Chondrocyte (in vitro differentiated cells): ENCODE measurements at places on chromosomes 1 and 21.

DNA sequence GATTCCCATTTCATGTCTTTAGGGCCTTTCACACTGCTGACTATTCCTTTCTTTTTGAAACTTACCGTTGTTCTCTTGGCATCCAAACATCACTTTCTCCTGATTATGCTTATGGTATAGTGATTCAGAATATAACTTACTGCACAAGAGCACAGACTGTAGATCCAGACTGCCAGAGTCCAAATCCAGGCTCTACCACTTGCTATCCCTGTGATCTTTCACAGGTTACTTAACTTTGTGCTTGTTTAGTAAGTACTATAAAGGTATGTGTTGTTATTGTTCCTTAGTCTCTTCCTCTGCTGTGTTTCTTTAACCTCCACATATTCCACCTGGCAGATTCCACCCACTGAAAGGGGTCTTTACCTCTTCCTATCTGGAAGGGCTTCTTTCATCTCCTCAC is 8.4 kb downstream of the SCMH1 start:
- H3K36me3 ChIP-seq: no peaks in the 10 kb centered on the region
- no peak overlapping the region for H3K4me3 ChIP-seq
- DNase-seq: no peak
- H3K27me3 ChIP-seq: no peaks in the 10 kb centered on the region
- peaks cover 8% of the 10 kb centered on the region for H3K4me1 ChIP-seq
- H3K27ac ChIP-seq: no peak overlapping the region

- H3K4me3 ChIP-seq: no peak overlapping the region
- no peaks in the 10 kb centered on the region for H3K36me3 ChIP-seq
- peaks cover 42% of the 10 kb centered on the region for H3K4me1 ChIP-seq
- H3K27ac ChIP-seq: no peak overlapping the region
- no peak for DNase-seq
Measured at GRCh38 chr1:59433440-59433813, 136.5 kb downstream of the FGGY start.

DNA sequence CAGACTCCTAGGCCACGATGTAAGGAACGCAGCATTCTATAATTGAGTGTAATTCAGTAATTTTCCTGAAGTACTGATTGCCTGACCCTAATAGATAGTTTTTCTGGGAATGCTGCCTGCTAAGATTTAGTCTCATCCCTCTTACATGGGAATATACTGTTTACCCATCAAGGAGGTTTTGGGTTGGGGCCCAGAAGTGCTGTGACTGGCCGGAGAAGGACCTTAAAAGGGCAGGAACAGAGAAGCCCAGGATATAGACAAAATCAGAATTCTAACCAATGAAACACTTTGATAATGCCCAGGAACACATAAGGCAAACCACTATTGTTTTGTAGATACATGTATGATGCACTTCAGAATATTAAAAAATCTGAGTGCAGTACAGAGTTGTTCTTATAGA is 111.6 kb downstream of the RGS2 start:
- H3K27me3 ChIP-seq: no peaks in the 10 kb centered on the region
- H3K36me3 ChIP-seq: no peaks in the 10 kb centered on the region
- DNase-seq: no peak
- no peak overlapping the region for H3K27ac ChIP-seq
- no peak overlapping the region for H3K4me3 ChIP-seq

GRCh38 chr21:32233055-32233546 is 45.7 kb downstream of the MIS18A start:
- DNase-seq: no peak
- no peak overlapping the region for H3K4me3 ChIP-seq
- H3K27ac ChIP-seq: no peak overlapping the region
- peaks cover 3% of the 10 kb centered on the region for H3K27me3 ChIP-seq

GRCh38 chr1:227766015-227766634 is 30.9 kb downstream of the SNAP47 start:
- H3K27ac ChIP-seq: no peak overlapping the region
- H3K36me3 ChIP-seq: peaks cover 25% of the 10 kb centered on the region
- H3K27me3 ChIP-seq: no peaks in the 10 kb centered on the region
- H3K4me1 ChIP-seq: peaks cover 22% of the 10 kb centered on the region
- peak; percentile 89 for DNase-seq
- no peak overlapping the region for H3K4me3 ChIP-seq

DNA sequence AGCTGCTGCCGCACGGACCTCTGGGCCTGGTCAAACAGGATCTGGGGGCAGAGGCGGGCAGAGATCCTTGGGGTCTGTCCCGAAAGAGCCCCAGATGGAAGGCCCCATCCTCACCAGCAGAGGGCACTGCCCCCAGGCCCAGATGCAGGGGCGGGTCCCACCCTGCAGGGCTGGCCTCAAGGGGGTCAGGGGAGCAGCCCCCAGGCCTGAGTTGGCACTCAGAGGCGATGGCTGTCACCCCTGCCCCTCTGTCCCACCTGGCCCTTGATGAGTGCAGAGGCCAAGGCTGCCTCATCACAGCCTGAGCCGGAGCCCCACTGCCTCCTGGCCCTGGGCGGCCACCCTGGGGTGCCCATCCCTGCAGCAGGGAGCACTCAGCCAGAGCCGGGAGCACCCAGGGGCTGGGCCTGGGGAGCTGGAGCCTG is 5.7 kb downstream of the ACAP3 start:
- no peak overlapping the region for H3K4me3 ChIP-seq
- no peak overlapping the region for H3K27ac ChIP-seq
- H3K27me3 ChIP-seq: no peaks in the 10 kb centered on the region
- no peaks in the 10 kb centered on the region for H3K36me3 ChIP-seq
- peaks cover 28% of the 10 kb centered on the region for H3K4me1 ChIP-seq

GRCh38 chr1:84698151-84699110 is 8.2 kb upstream of the SSX2IP start:
- peaks cover 6% of the 10 kb centered on the region for H3K27me3 ChIP-seq
- H3K36me3 ChIP-seq: no peaks in the 10 kb centered on the region
- no peak for DNase-seq
- H3K27ac ChIP-seq: peak overlapping the region; percentile 87
- H3K4me3 ChIP-seq: no peak overlapping the region
- peaks cover 21% of the 10 kb centered on the region for H3K4me1 ChIP-seq

GRCh38 chr1:64479874-64480273 is 9.9 kb downstream of the CACHD1 start:
- H3K4me3 ChIP-seq: no peak overlapping the region
- peak overlapping the region; percentile 19 for H3K27ac ChIP-seq
- peaks cover 76% of the 10 kb centered on the region for H3K4me1 ChIP-seq
- no peaks in the 10 kb centered on the region for H3K27me3 ChIP-seq
- H3K36me3 ChIP-seq: no peaks in the 10 kb centered on the region

GRCh38 chr1:92551916-92552315 is 65.2 kb upstream of the GFI1 start:
- H3K27me3 ChIP-seq: no peaks in the 10 kb centered on the region
- DNase-seq: no peak
- H3K36me3 ChIP-seq: peaks cover 3% of the 10 kb centered on the region
- no peaks in the 10 kb centered on the region for H3K4me1 ChIP-seq
- H3K4me3 ChIP-seq: no peak overlapping the region
- no peak overlapping the region for H3K27ac ChIP-seq

DNA sequence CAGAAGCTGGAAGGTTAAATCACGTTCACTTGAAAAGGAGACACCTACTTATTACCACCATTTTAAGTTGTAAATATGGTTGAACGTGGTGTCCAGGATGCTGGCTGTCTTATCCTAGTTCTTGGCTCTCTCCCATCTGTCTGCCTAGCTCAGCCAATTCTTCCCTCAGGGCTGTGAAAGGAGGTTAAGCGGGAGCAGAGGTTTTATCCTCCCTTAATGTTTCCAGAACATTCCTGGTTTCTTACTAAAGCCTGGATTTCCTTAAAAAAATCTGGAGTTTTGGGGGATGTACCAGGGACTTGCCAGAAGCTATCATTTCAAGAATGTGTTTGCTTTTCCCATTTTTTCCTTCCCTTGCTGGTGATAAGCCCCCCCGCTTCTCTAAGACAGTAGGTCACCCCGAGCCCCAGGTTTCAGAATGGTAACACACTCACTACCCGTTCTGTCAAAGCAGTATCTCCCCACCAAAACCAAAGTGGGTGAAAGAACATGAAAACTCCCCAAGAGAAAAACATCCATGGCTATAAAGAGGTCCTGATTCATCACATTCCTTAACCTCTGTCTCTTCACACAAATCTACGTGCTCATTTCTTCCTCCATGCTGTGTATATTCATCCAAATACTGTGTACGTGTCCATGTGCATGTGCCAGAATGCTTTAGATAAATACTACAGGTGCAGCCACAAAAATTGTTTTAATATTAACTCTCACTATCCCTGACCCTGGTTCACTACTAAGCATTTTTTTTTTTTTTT is 114.7 kb downstream of the MAP3K21 start:
- H3K4me1 ChIP-seq: peaks cover 11% of the 10 kb centered on the region
- peaks cover 3% of the 10 kb centered on the region for H3K27me3 ChIP-seq
- H3K27ac ChIP-seq: no peak overlapping the region
- no peak for DNase-seq

GRCh38 chr1:16324456-16324890 is 27.8 kb downstream of the FBXO42 start:
- peaks cover 31% of the 10 kb centered on the region for H3K4me1 ChIP-seq
- H3K4me3 ChIP-seq: no peak overlapping the region
- H3K36me3 ChIP-seq: peaks cover 6% of the 10 kb centered on the region
- DNase-seq: no peak
- no peaks in the 10 kb centered on the region for H3K27me3 ChIP-seq

DNA sequence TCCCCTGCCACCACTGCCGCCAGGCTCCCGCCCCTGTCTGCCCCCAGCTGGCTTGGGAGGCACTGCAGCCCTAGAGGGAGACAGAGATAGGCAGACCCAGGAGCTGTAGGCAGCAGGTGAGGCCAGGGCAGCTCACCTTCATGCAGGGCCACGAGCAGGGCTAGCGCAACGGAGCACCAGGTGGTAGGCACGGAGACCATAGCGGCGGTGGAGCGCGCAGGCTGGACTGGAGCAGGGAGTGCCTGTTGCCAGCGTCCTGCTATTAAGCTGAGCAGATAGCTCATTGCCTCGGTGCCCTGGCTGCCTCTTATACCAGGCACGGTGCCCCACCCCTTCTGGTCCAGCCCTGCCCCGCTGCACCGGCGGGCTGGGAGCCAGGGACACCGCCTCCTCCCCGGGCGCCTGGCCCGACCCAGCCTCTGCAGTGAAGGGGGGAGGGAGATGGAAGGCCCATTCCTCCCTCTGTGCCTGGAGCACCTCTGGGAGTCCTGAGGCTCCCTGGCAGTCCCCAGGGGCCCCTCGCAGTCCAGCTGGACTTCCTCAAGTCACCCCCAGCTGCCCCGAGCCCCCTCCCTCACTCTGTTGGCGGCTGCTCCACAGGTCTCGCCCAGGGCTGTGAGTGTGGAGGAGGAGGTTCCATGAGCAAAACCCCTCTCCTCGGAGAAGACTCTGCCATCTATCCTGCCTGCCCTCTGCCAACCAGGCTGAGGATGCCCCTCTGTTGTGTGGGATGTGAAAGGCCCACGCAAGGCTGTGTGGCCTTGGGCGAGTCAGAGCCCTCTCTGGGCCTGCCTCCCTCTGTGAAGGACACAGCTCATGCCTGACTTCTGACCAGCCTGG is at the start of gene EDN2:
EDN2 (minus strand) TSS at position 282 of the 840 bp plus-strand sequence; CDS start at position 200, 82 bp downstream.
- H3K27ac ChIP-seq: peak within 1 kb of the TSS; percentile 85
- no peaks in the 10 kb centered on the region for H3K36me3 ChIP-seq
- H3K27me3 ChIP-seq: no peaks in the 10 kb centered on the region
- DNase-seq: peak; percentile 90
- peaks cover 64% of the 10 kb centered on the region for H3K4me1 ChIP-seq
- H3K4me3 ChIP-seq: no peak within 1 kb of the TSS

DNA sequence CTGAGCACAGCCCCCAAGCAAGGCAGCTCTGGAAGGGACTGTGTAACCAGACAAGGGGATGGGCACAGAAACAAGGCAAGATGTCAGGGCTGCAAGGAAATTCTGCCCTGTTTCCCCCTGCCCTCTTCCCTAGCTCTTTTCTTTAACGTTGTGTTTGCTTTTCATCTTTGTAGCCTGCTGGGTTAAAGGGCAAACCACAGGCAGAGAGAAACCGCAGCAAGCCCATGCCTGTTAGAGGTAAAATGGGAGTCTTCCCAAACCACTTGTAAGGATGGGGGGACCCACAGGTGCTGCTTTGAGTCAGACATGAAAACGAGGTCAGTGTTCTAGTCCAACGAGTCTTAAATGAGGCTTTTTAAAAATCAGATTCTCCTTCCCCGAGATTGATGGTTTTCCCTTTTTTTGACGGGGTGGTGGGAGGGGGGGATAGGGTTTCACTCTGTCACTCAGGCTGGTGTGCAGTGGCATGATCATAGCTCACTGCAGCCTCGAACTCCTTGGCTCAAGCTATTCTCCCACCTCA is 13.3 kb downstream of the TGFBR3 start:
- no peaks in the 10 kb centered on the region for H3K36me3 ChIP-seq
- H3K4me3 ChIP-seq: no peak overlapping the region
- H3K27ac ChIP-seq: no peak overlapping the region

- H3K4me1 ChIP-seq: peaks cover 22% of the 10 kb centered on the region
- no peak overlapping the region for H3K4me3 ChIP-seq
- no peaks in the 10 kb centered on the region for H3K27me3 ChIP-seq
- no peaks in the 10 kb centered on the region for H3K36me3 ChIP-seq
- no peak for DNase-seq
Measured at GRCh38 chr1:32957017-32957416, 7.6 kb downstream of the RNF19B start.

- H3K36me3 ChIP-seq: peaks cover 5% of the 10 kb centered on the region
- H3K4me1 ChIP-seq: peaks cover 22% of the 10 kb centered on the region
- no peak for DNase-seq
- no peak overlapping the region for H3K4me3 ChIP-seq
- H3K27me3 ChIP-seq: no peaks in the 10 kb centered on the region
- H3K27ac ChIP-seq: no peak overlapping the region
Measured at GRCh38 chr1:199352351-199352750, 675.2 kb upstream of the NR5A2 start.
